Fibroblast of lung (primary cell): ENCODE measurements at places on chromosomes 6 and 20.
A peak's percentile ranks its signal among the peaks of the same experiment; 100 is the strongest.

DNA sequence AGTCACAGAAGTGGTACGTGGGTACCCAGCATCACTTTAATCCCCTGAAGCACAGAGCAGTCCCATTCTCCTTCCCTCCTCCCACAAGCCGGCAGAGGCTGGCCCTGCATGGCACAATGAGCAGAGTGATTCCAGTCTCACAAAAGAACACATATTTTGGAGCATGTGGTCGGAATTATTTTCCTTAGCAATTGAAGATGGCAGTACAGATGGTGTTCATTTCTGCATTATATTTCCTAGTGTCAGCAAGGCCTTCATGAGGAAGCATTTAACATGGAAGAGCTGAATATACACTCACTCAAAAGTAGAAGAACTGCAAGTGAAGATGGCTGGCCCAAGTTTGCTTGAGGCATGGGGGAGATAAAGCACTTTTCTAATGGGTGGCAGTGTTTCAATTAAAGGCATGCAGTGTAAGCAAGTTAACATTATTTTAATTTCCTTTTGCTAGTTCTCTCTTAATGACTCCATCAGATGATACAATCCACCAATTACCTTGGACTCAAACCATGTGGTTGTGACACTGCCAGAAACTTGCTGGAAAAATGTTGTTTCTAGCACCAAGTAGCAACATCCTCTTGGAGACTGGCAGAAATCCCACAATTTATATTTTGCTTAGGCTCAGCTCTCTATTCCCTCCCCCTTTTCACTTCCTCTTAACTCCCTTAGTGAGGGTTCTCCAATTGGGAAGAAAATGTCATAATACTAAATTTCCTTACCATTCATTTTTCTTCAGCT lies 74.4 kb downstream of the ARHGAP18 start:
- peak; percentile 71 for DNase-seq

- DNase-seq, result no peak
Measured at GRCh38 chr6:152943260-152943897, 39.5 kb downstream of the FBXO5 start.

DNA sequence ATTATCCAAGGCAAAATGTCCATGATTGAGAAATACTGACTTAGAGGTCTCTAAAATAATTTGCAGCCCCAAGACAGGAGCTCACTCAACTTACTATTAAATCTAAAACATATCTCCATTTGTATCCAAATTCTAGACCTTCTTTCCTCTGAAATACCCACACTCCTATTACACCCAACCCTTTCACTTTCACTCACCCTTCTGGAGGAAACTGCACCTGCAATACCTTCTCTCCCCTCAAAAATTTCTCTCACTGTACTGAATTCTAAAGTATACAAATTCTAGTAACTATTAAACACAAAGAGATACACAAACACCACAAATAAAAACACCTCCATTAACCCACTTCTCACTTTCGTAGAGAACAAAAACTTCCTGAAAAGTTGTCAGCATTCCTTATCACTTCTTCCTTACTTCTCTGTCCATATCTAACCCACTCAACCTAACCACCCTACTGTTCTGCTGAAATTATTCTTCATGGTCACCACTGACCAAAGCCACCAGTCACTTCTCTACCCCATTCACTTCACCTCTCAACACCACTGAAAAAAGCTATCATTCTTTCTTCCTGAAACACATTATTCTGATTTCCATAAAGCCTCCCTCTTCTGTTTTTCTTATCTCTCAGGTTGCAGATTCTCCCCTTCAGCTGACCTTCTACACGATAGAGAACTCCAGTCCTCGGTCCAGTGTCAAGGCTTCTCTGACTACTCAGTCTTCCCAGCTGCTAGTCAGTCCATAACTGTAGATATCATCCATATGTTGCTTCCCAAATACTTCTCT lies 12.0 kb downstream of the LMBRD1 start:
- DNase-seq, result no peak

- peak; percentile 53 for DNase-seq
Measured at GRCh38 chr6:106120006-106120405, 33.9 kb downstream of the PRDM1 start.

GRCh38 chr6:1993042-1993441 lies 252.4 kb downstream of the GMDS start:
- peak; percentile 24 for DNase-seq

- no peak for DNase-seq
Measured at GRCh38 chr6:145534989-145535388, 200.3 kb downstream of the EPM2A start.

DNA sequence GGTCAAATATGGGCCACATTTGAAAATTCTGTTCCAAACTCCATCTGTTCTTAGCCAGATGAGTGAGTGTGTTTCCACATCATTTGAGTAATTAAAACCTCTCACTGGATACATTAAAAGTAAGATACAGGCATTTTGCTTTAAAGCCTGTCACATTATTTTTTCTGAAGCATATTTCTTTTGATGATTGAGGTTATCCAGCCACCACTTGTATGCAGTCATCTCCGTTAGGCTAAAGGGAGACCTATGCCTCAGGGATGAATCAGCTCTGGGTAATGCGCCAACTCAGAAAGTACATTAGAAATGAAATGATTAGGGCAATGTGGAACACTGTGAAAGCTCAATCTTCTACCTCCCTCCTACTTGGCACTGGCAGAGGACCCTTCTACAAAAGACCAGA lies 90.7 kb downstream of the SNAP25 start:
- peak; percentile 98 for DNase-seq

GRCh38 chr20:32507998-32508774 lies 76.9 kb downstream of the NOL4L start:
- DNase-seq, result no peak

- no peak for DNase-seq
Measured at GRCh38 chr6:158755636-158756035, 63.5 kb downstream of the EZR start.

DNA sequence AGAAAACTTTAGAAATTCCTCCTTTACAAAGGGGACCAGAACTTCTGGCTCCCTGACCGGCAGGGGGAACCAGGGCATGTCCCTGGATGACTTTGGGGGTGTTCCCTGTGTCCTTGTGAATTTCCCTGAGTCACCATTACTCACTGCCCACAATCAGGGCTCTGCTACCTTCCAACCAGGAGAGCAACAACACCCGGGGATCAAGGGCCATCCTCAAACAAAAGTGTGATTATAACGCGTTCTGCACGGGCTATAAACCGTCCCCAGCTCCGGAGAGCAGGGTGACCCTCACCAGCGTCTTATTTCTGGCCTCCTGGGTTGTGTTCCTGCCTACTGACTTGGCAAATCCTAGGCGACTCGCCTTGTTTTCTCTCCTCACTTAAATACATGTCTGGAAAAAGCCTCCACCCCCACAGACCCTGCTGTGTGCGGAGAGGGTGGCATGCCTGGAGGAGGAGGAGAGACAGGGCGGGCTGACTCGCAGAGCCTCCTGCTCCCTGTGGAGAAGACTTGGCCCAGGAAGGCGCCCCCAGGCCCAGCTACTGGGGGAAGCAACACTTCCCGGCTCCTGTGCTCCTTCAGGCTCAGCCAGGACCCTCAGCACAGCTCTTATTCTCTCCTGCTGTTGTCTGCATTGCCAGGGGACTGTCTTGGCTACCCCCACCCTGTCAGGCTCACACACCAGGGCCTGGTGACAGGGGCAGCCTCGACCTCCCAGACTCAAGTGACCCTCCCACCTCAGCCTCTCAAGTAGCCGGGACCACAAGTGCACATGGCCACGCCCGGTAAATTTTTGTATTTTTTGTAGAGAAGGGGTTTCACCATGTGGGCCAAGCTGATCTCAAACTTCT lies 54.1 kb downstream of the FGD2 start:
- DNase-seq, result peak; percentile 95

DNA sequence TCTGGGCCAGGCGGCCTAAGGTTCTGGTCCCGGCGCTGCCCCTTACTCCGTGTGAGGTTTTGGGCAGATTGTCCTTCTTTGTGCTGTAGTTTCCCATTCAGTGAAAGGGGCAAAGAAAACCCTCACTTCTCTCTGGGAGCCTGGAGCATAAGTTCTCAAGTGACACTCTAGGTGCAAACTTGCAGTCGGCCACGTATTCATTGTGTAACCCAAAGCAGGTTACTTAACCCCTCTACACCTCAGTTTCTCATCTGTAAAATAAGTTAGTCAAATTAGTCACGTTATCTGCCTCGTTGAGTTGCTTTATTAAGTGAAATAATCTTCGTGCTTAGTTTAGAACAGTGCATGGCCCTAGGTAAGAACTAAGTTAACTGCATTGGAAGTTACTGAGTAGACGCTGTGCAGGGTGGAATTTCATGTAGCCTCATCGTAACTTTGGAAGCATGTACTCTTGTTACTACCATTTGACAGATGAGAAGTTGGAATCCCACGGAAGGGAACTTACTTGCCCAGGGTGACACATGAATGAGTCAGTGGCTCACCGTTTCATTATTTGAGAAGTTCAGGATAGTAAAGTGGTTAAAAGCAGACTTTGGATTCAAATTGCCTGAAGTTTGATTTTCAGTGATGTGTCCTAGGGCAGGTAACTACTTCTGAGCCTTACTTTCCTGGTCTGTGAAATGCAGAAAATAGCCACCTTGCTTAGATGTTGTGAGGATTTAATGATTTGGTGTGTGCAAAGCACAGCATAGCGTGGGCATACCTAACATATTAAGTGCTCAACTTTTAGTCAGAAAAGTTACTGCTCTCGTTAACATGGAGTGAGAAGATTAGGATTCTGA lies 556 bp upstream of the MROH8 start:
- DNase-seq, result peak; percentile 34

- no peak for DNase-seq
Measured at GRCh38 chr6:150349546-150349945, 19.3 kb upstream of the IYD start.

DNA sequence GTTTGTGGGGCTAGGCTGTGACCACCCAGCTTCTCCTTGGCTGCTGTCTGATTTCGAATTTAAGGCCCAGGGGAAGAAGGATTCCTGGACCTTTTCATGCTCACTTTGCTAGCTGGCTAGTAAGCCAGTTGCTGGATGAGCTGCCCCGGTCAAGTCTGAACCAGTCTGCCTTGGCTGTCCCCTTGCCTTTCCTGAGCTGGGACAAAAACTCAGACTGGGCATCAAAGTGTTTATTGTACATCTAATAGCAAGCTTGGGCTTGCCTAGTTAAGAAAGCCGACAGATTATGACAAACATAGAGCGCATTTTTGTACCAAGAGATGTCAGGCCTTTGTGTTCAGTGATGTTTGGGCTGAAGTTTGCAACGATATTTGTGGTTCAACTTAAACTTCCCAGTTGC lies 750 bp upstream of the PAK5 start:
- no peak for DNase-seq

DNA sequence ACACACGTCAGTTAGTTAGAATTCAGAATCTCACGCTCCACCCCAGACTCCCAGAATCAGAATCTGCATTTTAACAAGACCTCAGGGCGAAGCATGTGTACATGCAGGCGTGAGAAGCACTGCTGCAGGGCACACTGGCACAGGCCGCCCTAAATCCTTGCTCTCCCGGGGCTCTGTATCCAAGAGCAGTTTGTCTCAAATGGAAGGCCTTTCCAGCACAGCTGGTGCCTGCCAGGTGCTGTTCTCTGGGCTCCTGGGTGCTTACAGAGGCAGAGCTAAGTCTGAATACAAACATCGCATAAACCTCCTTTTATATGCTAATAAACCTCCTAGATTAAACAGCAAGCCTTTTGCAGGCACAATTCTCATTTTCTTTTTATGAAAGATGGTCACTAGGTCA lies 119.1 kb upstream of the CD93 start:
- no peak for DNase-seq

- DNase-seq, result no peak
Measured at GRCh38 chr6:49579649-49580048, 29.2 kb downstream of the C6orf141 start.

- DNase-seq, result no peak
Measured at GRCh38 chr6:32684246-32684645, 17.8 kb upstream of the HLA-DQB1 start.

GRCh38 chr6:118529756-118530155 lies 18.3 kb upstream of the PLN start:
- DNase-seq, result no peak

GRCh38 chr6:85715797-85716196 lies 73.1 kb upstream of the SYNCRIP start:
- no peak for DNase-seq

DNA sequence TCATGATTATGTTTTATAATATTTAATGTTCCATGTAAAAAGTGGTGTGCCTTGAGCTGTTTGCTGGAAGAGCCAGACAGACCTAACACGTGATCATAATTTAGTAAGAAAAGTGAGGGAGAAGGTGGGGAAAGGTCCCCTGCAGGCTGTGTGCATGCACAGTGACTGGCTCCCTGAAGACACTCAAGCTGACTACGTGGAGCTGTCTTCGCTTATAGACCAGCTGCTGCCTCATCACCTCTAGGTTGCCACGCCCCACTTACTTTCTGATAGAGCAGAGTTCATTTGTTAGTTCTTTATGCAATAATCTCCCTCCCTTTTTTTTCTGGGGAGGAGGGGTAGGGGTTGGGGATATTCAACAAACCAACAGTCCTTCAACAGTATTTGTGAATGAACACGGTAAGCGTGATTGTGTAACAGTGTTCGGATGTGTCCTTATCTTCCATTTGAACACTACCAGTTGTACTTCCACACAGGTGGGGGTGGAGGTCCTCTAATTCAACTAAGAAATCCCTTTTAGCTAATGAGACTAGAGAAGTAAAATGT lies 157.3 kb downstream of the BACH2 start:
- DNase-seq, result no peak

- no peak for DNase-seq
Measured at GRCh38 chr6:88584581-88585275, 378.7 kb downstream of the RNGTT start.

GRCh38 chr6:129263176-129263575 lies 380.2 kb downstream of the LAMA2 start:
- DNase-seq, result no peak

- peak; percentile 89 for DNase-seq
Measured at GRCh38 chr20:19688031-19688806, 69.8 kb upstream of the RIN2 start.

DNA sequence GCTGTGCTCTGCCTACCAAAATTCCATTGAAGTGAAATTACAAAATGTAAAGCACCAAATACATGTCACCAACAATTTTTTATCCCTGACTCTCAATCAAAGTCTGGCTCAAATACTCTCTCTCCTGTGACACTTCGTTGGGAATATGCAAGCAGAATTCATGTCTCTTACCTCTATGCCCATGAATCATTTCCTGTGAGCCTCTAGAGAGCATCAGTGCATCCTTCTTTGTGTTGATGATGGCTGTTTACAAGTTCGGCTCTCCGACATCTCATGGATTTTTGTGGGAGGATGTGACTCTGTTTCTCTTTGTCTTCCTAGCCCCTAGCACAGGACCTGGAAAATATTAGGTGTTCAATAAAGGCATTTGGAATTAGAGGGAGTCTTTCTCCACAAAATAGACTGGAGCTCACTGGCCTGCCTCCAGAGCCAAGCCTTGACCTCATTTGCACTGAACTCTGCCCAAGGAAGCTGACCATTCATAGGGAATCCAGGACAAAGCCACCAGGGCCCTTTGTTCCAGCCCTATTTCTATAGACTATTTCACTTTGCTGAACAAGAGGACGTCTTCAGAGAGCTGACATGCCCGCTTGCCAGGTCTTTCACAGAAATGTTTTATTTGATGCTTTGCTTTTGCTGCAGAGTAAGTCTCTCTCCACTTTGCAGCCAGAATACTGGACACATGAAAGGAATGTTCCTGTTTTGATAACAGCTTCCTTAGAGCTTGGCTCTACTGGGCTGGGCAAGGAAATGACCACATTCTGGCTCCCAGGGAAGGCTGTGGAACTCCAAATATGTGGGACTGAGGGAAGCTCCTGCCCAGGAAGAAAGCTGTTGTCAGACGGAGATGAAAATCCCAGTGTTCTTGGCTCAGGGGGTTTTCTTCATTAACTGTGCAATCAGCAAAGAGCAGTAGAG lies 194.5 kb upstream of the CDYL start:
- DNase-seq, result peak; percentile 98
